ENCODE measurements at places on chromosomes 6 and 20. TPM values are rescaled to one million over a fixed set of nuclear protein-coding genes. Genes with fewer than 3 reads are reported as not detected.

Gene TGM2
- total RNA-seq: 325 TPM

Gene CST4
- total RNA-seq: not detected

Gene MCHR2
- not detected for total RNA-seq

Gene CYB5R4
- 12.0 TPM for total RNA-seq

Gene OSER1
- 53.5 TPM for total RNA-seq

Gene PPIL6
- total RNA-seq: 2.3 TPM

Gene ZSCAN31
- total RNA-seq: 15.7 TPM

Gene OR12D2
- not detected for total RNA-seq

Gene RHAG
- total RNA-seq: not detected

Gene IL17A
- total RNA-seq: not detected

Gene FOXP4
- 1.9 TPM for total RNA-seq

Gene MYCT1
- total RNA-seq: 133 TPM

Gene C20orf141
- total RNA-seq: not detected

Gene SCRT2
- total RNA-seq: not detected

Gene SMPDL3A
- 5.0 TPM for total RNA-seq

Gene COL9A1
- total RNA-seq: not detected

Gene ADGRF5
- total RNA-seq: 2.9 TPM

Data from epithelial cell of umbilical artery (primary cell).